ENCODE measurements at places on chromosomes 2 and 18.

GRCh38 chr18:23487738-23488570 is 15.4 kb upstream of the RMC1 start:
- DNase-seq = no peak

DNA sequence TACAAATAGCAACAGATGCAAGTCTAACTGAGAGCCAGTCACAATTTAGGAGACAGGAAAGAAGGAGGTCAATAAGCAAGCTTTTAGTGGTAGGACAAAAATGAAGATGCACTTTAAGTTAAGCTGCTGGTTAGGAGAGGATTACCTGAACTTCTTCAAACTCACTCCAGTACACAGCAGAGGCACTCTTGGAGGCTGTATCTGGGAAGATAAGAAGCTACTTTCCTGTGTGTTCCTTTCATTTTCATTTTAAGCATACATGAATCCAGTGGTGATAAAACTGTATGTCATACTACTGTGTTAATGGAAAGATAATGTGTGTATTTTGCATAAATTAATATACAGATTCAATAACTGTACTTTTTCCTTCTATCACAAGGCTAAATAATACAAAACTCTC is 49.6 kb downstream of the HYCC2 start:
- no peak for DNase-seq

- no peak for DNase-seq
Observed at GRCh38 chr2:88856409-88857135, 165.1 kb downstream of the RPIA start.

DNA sequence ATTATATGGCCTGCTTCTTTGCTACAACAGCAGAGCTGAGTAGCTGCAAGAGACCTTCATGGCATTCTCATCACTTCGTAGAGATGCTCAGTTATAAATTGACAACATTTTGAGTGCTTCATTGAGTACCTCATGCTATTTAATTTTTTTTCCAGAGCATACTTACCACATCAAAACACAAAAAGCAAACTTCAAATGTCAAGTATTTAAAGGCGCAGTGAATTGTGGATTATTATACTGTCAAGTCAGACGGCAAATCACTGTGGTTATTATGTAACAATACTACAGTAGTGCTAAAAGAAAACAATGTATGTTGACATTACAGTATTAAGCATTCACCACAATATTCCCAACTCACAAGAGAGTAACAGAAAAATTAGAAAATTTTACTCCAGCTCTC is 12.5 kb downstream of the ZC3H8 start:
- no peak for DNase-seq

DNA sequence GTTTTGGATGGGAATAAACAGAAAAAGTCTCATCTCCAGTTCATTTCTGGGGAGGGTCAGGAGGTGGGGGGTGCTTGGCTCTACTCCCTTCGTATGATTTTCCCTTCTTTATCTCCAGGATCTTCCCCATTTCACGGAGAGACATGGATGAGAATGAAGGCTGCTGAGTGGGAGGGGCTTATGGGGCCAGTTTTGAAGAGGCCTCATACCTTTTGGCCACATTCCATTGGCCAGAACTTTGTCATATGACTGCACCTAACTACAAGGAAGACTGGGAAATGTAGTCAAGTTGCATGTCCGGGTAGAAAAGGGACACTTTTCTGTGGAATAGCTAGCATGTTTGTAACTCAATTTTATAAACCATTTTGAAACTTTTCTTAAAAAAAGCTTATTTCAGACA is 117.6 kb downstream of the NEDD4L start:
- DNase-seq = no peak

GRCh38 chr2:122186761-122187222 is 431.3 kb downstream of the TSN start:
- no peak for DNase-seq

GRCh38 chr2:25290811-25291495 is 50.8 kb downstream of the DNMT3A start:
- no peak for DNase-seq

DNA sequence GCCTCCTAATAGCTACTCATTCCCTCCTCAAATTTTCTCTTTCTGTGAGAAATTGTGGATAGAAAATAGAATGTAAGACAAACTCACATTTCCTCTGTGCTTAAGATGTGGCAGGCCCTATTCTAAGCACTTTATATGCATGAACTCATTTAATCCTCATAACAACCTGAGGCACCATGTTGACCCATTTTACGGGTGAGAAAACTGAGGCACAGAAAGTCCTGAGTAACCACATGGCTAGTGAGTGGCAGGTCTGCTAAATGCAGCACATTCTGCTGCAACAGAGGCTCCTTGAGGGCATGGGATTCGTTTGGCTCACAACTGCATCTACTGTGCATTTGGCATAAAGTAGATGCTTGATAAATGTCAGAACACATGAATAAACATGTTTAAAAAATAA is 22.7 kb upstream of the RNF149 start:
- no peak for DNase-seq
